ENCODE measurements at places on chromosomes 7 and 10. TPM values are rescaled to one million over a fixed set of nuclear protein-coding genes. Genes with fewer than 3 reads are reported as not detected.
A peak's percentile ranks its signal among the peaks of the same experiment; 100 is the strongest.

- H3K27ac ChIP-seq: no peak overlapping the region
- no peaks in the 10 kb centered on the region for H3K36me3 ChIP-seq
- H3K4me1 ChIP-seq: no peaks in the 10 kb centered on the region
These were observed 63.6 kb upstream of the COL13A1 start for GRCh38 chr10:69738071-69738470.

- no peak overlapping the region for H3K27ac ChIP-seq
- no peaks in the 10 kb centered on the region for H3K36me3 ChIP-seq
- H3K27me3 ChIP-seq: no peaks in the 10 kb centered on the region
- no peak overlapping the region for H3K4me3 ChIP-seq
These were observed 76.7 kb downstream of the ANK3 start for GRCh38 chr10:60312818-60313588.

GRCh38 chr10:102832987-102833386, 4.2 kb downstream of the CYP17A1 start:
- no peak overlapping the region for H3K27ac ChIP-seq
- DNase-seq: no peak
- no peaks in the 10 kb centered on the region for H3K27me3 ChIP-seq
- H3K36me3 ChIP-seq: no peaks in the 10 kb centered on the region

The OR6B1 gene
- not detected for total RNA-seq

- H3K27me3 ChIP-seq: no peaks in the 10 kb centered on the region
- DNase-seq: no peak
- no peak overlapping the region for H3K4me3 ChIP-seq
- H3K4me1 ChIP-seq: no peaks in the 10 kb centered on the region
- H3K36me3 ChIP-seq: no peaks in the 10 kb centered on the region
- no peak overlapping the region for H3K27ac ChIP-seq
These were observed 10.9 kb upstream of the KCNMA1 start for GRCh38 chr10:77648472-77648871.

DNA sequence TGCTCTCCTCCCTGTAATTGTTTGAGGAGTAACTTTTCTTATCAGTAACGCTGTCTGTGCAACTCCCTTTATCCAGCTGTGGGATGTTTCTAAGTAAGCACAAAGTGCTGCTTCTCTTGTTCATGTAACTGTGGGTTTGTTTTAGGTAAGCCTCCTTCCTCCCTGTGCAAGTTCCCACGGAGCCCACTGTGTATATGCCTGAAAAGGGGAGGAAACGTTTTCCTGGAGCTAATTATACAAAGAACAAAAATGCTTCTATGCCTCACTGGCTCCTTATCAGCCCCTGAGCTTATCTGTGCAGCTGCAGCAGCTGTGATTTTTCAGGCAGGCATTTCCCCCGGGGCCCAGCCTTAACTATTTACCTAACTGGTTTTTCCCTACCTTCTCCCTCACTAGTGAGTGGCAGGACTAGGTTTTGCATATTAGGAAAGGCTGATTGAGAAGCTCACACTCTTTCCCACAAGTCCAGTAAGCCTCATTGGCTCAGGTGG, 593.4 kb upstream of the GHITM start:
- no peak overlapping the region for H3K27ac ChIP-seq
- no peaks in the 10 kb centered on the region for H3K4me1 ChIP-seq
- DNase-seq: no peak
- no peaks in the 10 kb centered on the region for H3K36me3 ChIP-seq
- no peaks in the 10 kb centered on the region for H3K27me3 ChIP-seq
- H3K4me3 ChIP-seq: no peak overlapping the region

The DPYSL4 gene
- total RNA-seq: 0.44 TPM

- no peaks in the 10 kb centered on the region for H3K4me1 ChIP-seq
- DNase-seq: no peak
- no peak overlapping the region for H3K4me3 ChIP-seq
- no peak overlapping the region for H3K27ac ChIP-seq
- H3K36me3 ChIP-seq: no peaks in the 10 kb centered on the region
These were observed 47.8 kb downstream of the INSIG1 start for GRCh38 chr7:155345490-155345889.

The CADPS2 gene
- total RNA-seq: 13.6 TPM

- no peaks in the 10 kb centered on the region for H3K4me1 ChIP-seq
- H3K27ac ChIP-seq: no peak overlapping the region
- no peaks in the 10 kb centered on the region for H3K27me3 ChIP-seq
- H3K4me3 ChIP-seq: no peak overlapping the region
- no peaks in the 10 kb centered on the region for H3K36me3 ChIP-seq
These were observed 93.3 kb downstream of the CHST15 start for GRCh38 chr10:123999956-124000615.

DNA sequence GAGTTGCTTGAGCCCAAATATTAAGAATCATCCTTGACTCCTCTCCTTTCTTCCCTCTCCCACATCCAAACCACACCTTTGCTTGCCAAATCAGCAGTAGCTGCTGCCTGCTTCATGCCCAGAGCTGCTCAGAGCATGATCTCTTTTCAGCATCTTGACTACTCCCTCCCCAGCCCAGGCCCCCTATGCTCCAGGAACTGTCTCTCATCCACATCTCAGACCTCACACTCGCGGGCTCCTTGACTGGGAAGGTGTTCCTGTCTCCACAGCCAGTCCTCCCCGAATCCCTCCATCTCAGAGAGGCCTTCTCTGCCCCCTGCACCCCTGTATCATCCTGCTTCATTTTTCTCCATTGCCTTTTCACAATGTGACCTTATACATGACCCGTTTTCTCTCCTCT, 157.0 kb downstream of the DNAJB6 start:
- no peak for DNase-seq
- H3K36me3 ChIP-seq: no peaks in the 10 kb centered on the region
- no peaks in the 10 kb centered on the region for H3K4me1 ChIP-seq
- H3K27ac ChIP-seq: no peak overlapping the region

GRCh38 chr7:145106001-145106400, 270.1 kb upstream of the TPK1 start:
- no peaks in the 10 kb centered on the region for H3K4me1 ChIP-seq
- no peak for DNase-seq
- no peak overlapping the region for H3K4me3 ChIP-seq
- H3K27ac ChIP-seq: no peak overlapping the region

The CTBP2 gene
- 172 TPM for total RNA-seq

DNA sequence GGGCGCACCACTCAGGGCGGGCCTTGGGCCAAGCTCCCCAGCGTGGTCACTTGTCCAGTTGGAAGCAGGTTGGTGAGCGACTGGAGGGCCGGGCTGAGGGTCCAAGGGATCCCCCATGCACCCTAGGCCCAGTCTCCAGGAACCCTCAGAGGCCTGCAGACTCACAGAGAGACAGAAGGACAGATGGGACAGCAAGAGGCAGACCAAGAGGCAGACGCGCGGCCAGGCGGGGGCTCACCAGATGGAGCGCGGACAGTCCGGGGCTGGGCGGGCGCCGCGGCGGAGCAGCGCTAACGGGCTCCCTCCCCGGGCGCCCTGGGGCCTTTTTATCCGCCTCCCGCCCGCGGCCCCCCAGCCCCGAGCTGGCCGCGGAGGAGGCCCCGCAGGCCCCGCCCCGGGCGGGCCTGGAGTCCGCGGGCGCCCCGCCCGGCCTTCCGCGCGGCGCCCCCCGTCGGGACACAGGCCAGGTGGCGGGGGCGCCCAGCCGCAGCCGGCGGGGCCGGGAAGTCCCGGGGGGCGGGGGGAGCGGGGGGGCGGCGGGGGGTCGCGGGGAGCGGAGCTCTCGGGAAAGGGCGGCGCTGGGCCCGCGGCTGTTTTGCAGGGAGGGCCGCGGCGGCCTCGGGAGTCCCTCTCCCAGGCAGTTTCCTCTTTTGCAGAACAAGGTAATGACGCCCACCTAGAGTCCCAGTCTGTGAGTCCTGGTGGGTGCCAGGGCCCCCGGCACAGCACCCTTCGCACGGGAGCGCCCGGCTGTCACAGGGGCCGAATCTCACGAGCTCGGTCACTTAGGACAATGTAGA, at the start of gene LOXL4:
Gene LOXL4 (minus strand): TSS at position 301 of the 800 bp plus-strand sequence. CDS start 5,175 bp downstream, outside the sequence.
- DNase-seq: no peak
- H3K27me3 ChIP-seq: peaks cover 20% of the 10 kb centered on the region
- no peak within 1 kb of the TSS for H3K27ac ChIP-seq
- H3K4me1 ChIP-seq: no peaks in the 10 kb centered on the region
- peak within 1 kb of the TSS; percentile 15 for H3K4me3 ChIP-seq
- no peaks in the 10 kb centered on the region for H3K36me3 ChIP-seq

GRCh38 chr7:100963874-100964273, 5.5 kb upstream of the MUC12 start:
- H3K36me3 ChIP-seq: no peaks in the 10 kb centered on the region
- H3K4me1 ChIP-seq: no peaks in the 10 kb centered on the region
- no peak for DNase-seq
- H3K27ac ChIP-seq: no peak overlapping the region
- peaks cover 21% of the 10 kb centered on the region for H3K27me3 ChIP-seq

DNA sequence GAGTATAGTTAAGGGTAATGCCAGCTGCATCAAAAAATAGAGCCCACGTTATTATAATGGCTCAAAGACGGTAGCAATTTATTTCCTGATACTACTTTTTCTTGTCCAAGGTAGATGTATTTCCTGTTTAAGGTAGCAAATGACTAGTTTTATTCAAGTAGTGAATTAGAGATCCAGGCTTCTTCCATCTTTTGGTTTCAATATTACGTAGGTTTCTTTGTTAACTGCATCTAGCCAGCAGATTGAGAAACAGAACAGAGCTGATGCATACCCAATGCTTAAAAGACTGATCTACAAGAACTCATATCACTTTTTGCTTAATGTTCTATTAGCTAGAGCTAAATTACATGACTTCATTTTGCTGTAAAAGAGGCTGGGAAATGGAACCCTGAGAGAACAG, 992.1 kb downstream of the NRG3 start:
- no peak overlapping the region for H3K4me3 ChIP-seq
- DNase-seq: no peak
- no peaks in the 10 kb centered on the region for H3K27me3 ChIP-seq
- H3K4me1 ChIP-seq: no peaks in the 10 kb centered on the region
- H3K27ac ChIP-seq: no peak overlapping the region

The FAM25C gene
- total RNA-seq: not detected

The NCF1 gene
- total RNA-seq: 2.0 TPM

GRCh38 chr10:69492746-69493462, 41.6 kb downstream of the TSPAN15 start:
- H3K4me3 ChIP-seq: no peak overlapping the region
- no peaks in the 10 kb centered on the region for H3K36me3 ChIP-seq
- no peaks in the 10 kb centered on the region for H3K27me3 ChIP-seq
- no peak overlapping the region for H3K27ac ChIP-seq
- no peaks in the 10 kb centered on the region for H3K4me1 ChIP-seq

- no peaks in the 10 kb centered on the region for H3K27me3 ChIP-seq
- no peak for DNase-seq
- H3K27ac ChIP-seq: no peak overlapping the region
- no peak overlapping the region for H3K4me3 ChIP-seq
- no peaks in the 10 kb centered on the region for H3K4me1 ChIP-seq
These were observed 11.3 kb downstream of the CHCHD3 start for GRCh38 chr7:133070562-133070961.

DNA sequence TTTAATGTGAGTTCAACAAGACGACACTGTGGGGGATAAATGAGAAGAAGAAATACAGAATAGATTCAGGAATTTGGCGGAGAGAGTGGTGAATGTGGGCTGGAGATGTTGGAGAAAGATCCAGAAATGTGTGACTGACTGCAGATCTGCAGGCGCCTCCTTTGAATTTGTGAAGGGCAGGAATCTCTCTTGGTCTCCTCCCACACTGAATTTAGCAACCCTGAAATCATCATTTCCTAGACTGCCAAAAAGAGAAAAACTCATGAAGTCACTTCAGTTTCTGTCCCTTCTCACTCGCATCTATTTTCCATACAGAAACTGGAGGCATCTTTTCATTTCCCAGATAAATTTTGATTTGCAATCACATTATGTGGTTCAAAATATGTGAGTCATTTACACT, 128.7 kb downstream of the GNAI1 start:
- no peak overlapping the region for H3K4me3 ChIP-seq
- no peaks in the 10 kb centered on the region for H3K4me1 ChIP-seq
- H3K27me3 ChIP-seq: no peaks in the 10 kb centered on the region
- no peak for DNase-seq
- H3K27ac ChIP-seq: no peak overlapping the region
- no peaks in the 10 kb centered on the region for H3K36me3 ChIP-seq

- H3K36me3 ChIP-seq: no peaks in the 10 kb centered on the region
- H3K27ac ChIP-seq: no peak overlapping the region
- no peak for DNase-seq
These were observed 101.2 kb upstream of the EFCAB10 start for GRCh38 chr7:105682341-105683060.

DNA sequence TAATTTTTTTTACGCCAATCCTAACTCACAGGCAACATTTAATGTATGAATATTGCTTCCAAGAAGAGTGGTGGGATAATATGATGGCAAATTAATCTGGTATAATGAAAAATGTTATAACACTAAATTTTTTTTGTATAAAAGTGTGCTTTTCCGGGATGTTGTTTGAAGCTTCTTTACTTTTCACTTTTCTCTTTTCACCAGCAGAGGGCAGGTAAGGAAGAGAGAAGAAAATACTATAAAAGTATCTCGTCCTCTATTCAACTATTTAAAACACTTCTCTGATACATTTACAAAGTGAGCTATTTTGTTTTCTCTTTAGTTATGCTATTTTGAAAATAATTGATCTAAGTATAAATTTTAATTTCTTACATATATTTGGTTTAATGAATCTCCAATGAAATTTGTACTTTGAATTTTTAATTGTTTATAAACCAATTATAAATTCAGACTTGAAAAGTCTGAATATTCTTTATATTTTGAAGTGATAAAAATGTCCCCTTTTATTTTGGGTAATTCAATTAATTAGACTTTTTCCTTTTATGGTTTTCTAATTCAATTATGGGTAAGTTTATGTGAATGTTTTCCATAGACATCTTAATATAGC, 20.7 kb upstream of the CFTR start:
- no peaks in the 10 kb centered on the region for H3K36me3 ChIP-seq
- H3K4me1 ChIP-seq: no peaks in the 10 kb centered on the region
- no peak overlapping the region for H3K4me3 ChIP-seq
- H3K27ac ChIP-seq: no peak overlapping the region
- DNase-seq: no peak

DNA sequence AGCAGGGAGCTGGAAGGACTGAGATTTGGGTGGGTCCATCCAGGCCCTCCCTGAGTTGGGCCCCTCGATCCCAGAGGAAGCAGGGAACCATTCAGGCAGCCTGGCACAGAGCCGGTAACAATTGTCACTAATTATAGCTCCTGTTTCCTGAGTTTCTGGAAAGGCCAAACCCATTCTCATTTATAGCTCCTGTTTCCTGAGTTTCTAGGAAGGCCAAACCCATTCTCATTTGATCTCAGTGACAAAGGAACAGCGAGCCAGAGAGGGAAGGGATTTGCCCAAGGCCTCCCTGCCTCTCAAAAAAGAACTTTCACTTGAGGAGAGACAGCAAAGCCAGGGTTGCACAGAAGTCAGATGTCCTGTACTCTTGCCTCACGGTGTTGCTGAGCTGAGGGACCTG, 521.9 kb downstream of the TYW1 start:
- H3K4me3 ChIP-seq: no peak overlapping the region
- no peaks in the 10 kb centered on the region for H3K27me3 ChIP-seq
- DNase-seq: no peak
- no peaks in the 10 kb centered on the region for H3K36me3 ChIP-seq
- H3K27ac ChIP-seq: no peak overlapping the region

The MARCHF5 gene
- total RNA-seq: 42.8 TPM

The SCART1 gene
- 1.3 TPM for total RNA-seq

- H3K27me3 ChIP-seq: no peaks in the 10 kb centered on the region
- no peak overlapping the region for H3K4me3 ChIP-seq
- no peak overlapping the region for H3K27ac ChIP-seq
- DNase-seq: no peak
These were observed 32.3 kb downstream of the RAB18 start for GRCh38 chr10:27536437-27536836.

The AGBL3 gene
- 0.47 TPM for total RNA-seq

- no peak overlapping the region for H3K27ac ChIP-seq
- DNase-seq: peak; percentile 25
- H3K36me3 ChIP-seq: no peaks in the 10 kb centered on the region
- H3K4me3 ChIP-seq: peak overlapping the region; percentile 9
- no peaks in the 10 kb centered on the region for H3K27me3 ChIP-seq
These were observed 23.2 kb downstream of the SLC35G1 start for GRCh38 chr10:93917064-93917391.

The AGK gene
- 19.6 TPM for total RNA-seq

All from colonic mucosa (tissue), 4 donors.